ENCODE measurements at places on chromosomes 12 and 14.

GRCh38 chr14:91945751-91946621 lies 1.5 kb downstream of the FBLN5 start:
- no peak for DNase-seq

DNA sequence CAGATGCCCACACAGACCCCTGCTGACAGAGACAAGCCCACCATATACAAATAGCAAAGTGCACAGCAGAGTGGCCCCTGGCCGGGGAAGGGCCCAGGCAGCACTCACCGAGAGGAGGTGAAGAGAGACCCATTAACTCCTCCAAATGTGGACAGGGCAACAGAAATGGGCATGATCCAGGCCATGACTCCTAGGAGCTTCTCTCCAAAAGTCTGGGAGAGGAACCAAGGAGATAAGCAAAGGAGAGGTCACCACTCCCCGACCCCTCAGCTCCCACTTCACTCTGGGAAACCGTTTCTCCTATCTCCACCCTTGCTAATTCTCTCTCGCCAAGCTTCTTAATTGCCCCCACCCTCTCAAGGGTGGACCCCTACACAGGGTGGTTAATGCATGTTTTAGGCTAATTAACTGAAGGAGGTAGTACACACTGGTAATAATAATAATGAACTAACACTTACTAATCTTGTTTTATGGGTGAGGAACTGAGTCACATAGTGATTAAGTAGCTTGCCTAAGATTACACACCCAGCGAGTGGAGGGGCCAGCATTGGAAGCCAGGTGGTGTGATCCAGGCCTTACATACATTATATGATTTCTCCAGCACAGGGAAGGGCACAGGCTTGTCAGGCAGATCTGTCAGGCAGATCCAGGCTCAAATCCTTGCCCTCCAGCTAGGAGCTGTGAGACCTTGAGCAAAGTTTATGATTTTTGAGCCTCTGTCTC lies 18.9 kb upstream of the CEBPE start:
- DNase-seq, result no peak

DNA sequence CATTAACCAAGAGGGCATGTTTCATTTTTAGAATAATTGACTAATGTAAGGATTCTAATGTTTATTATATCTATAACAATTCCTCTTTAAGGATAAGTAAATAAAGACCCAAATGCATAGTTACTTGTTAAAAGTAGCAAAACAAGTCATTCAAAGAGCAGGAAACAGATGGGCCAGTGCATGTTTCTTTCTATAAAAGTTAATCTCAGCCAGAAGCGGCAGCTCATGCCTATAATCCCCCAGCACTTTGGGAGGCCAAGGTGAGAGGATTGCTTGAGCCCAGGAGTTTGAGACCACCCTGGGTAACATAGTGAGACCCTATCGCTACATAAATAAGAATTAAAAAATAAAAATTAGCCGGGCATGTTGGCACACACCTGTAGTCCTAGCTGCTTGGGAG lies 391.0 kb upstream of the RGS6 start:
- DNase-seq, result no peak

- DNase-seq, result no peak
Observed at GRCh38 chr12:6383572-6384498, at the start of gene LTBR. Gene LTBR (plus strand): TSS chr12:6384162. CDS start chr12:6384359, 197 bp downstream.

GRCh38 chr14:68548194-68549076 lies 244.4 kb downstream of the ZFP36L1 start:
- DNase-seq, result no peak

GRCh38 chr12:93125126-93125525 lies 196.0 kb upstream of the EEA1 start:
- DNase-seq, result no peak

DNA sequence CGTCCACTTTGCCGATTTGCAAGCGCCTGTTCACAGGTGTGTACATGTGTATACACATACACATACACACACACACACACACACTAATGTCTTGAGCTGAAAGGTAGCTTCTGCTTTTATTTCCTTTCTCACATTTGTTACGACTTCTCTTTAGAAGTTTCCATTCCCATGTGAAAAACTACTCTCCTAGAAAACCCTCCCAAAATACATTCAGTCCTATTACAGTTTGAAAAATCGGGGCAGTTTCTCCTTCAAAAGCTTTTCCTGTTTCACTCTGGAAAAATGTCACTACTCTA lies 3.9 kb downstream of the BLTP3B start:
- DNase-seq, result no peak

- peak; percentile 85 for DNase-seq
Observed at GRCh38 chr14:61342486-61342885, 21.1 kb downstream of the PRKCH start.

DNA sequence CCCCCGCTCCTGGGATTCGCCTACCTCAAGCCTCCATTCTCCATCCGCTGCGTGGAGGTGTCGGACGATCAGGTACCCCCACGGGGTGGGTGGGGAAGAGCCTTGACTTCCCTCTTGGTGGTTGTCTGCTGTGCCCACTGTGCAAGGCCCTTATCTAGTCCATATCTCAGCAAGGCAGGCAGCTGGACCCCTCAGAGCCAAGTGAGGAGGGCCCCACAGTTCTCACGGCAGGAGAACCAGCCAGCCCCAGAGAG lies 39.9 kb downstream of the MMAB start:
- DNase-seq, result no peak

DNA sequence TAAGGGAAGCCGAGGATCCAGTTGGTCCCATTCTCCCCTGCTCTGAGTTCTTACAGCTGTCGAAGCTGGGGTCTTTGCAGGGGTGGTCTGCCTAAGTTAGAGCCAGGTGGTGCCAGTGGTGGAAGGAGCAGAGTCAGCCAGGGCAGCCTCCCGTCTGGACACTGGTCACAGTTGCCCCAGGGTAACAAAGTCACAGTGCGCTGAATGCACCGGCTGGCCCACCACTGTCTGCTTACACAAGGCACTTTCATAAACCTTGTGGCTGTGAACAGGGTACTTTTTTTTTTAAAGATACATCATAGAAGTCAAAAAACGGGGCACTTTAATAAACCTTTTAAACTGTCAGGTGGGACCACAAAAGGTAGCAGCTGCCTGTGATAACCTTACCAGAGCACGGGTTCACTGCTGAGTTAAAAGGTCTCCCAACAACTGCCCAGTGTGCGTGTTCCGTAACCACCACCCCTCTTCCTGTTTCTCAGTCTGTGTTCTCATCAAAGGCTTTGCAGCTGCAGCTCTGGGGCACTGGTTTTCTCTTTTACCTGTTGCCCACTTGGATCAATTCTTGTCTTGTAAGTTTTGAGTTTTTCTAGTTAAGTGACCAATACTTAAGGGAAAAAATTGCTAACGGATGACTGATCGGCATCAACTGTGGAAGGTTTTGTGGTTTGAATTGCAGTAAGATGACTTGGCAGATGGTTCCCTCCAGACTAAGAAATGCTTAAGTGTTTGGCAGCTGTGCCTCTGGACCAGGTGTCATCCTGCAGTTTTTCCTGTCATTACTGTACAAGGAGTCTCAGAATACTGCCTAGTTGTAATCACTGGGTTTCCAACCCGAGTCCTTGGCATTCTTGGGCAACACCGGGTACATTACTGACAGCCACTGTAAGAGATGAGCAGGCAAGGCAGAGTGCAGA lies 55.9 kb downstream of the DYNC1H1 start:
- DNase-seq, result peak; percentile 38

DNA sequence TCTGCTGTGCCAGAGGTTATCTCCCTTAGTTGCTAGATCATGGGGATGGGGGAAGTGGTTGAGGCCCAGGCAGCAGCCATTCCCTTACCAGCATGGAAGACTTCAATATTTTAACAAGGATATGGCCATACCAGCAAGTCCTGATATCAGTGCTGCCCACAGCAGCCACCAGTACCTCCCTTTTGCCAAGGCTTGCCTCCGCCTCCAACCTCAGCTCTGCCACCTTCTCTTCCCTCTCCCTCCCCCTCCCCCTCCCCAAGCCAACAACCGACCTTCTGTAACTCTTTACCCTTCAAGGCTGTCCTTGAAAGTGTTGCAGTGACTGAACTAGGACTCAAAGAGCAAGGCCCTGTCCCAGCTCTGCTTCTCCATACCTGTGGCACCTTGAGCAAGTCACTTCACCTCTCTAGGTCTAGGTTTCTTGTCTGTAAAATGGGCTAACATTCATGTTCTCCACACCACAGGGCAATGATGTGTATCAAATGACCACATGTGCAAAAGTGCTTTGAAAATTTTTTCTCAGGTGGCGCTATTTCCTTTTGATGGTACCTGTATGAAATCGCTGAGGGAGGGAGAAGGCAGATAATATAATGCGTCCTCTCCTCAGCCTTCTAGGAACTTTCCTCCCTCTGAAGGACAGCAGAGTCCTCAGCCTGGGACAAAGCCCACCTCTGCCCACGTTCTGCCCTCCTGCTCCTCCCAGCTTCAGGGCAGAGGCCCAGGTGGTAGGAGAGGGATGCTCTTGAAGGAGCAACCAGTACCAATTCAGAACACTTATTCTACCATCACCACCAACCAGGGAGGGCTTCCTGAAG lies 14.7 kb downstream of the PLEKHG6 start:
- DNase-seq, result no peak

DNA sequence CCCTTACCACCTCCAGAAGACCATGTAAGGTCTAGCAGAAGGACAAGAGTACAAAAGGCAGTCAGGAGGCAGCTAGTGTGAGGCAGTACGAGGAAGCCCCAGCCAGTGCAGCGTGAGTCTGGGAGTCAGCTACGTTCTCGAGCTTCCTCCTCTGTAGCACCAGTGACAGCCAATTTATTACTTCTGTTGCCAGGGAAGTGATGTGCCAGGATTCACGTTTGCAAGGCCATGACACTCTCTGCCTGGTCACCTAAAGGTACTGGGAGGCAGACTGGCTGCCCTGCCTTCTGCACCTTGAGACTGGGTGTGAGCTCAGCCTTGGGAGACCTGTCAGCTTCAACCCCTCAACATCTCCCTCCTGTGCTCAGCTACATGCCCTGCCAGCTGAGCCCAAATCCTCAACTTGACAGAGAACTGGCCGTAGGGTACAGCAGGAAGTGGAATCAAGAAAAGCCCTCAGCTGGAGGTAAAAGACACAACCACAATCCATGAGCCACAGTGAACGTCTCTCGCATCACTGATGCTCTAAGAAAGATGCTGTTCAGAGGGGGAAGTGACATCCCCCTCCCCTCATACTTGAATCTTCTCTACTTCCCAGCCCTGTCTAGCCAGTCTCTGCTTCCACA lies 182.5 kb upstream of the RGS6 start:
- no peak for DNase-seq

DNA sequence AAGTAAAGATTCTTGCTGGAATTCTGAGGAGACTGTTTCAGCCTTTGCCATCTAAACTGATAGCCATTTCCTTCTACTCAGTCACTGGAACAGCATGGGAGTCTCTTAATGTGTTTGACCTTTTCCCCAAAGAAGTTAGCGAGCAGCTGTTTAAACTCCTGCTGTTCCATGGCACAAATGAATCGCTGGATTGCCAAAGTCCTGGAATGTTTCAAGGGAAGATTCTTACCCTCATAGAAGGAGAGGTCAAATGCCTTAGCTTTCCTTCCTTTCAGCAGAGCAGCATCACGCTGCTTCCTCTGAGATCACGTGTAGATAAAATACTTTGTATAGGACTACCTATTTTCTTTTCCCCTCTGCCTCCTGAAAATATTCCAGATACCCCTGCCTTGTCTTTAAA lies 10.5 kb upstream of the NR2C1 start:
- DNase-seq, result no peak

DNA sequence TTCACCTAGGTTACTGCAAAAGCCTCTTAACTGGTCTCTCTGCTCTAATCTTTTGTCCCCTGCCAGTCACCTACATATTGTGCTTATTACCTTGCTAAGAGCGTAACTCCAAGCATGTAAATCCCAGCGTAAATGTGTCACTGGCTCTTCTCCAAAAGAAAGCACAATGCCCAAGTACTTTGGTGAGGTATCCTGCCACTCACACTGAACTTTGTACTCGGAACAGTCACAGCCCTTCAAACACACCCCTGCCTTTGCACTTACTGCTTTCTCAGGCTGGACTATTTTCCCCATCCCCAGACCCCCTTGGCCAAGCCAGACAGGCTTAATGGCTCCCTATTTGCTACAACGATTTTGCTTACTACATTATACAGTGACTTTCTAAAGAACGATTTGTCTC lies 31.7 kb downstream of the GALNT4 start:
- no peak for DNase-seq

- peak; percentile 54 for DNase-seq
Observed at GRCh38 chr12:116924558-116925453, 14.1 kb downstream of the FBXW8 start.

- no peak for DNase-seq
Observed at GRCh38 chr12:124305136-124305535, 10.2 kb downstream of the RFLNA start.

- DNase-seq, result no peak
Observed at GRCh38 chr12:50638482-50638880, 125.4 kb upstream of the ATF1 start.

- no peak for DNase-seq
Observed at GRCh38 chr12:91617818-91618217, 435.2 kb upstream of the DCN start.

- DNase-seq, result no peak
Observed at GRCh38 chr12:51311389-51311788, 12.6 kb downstream of the BIN2 start.

DNA sequence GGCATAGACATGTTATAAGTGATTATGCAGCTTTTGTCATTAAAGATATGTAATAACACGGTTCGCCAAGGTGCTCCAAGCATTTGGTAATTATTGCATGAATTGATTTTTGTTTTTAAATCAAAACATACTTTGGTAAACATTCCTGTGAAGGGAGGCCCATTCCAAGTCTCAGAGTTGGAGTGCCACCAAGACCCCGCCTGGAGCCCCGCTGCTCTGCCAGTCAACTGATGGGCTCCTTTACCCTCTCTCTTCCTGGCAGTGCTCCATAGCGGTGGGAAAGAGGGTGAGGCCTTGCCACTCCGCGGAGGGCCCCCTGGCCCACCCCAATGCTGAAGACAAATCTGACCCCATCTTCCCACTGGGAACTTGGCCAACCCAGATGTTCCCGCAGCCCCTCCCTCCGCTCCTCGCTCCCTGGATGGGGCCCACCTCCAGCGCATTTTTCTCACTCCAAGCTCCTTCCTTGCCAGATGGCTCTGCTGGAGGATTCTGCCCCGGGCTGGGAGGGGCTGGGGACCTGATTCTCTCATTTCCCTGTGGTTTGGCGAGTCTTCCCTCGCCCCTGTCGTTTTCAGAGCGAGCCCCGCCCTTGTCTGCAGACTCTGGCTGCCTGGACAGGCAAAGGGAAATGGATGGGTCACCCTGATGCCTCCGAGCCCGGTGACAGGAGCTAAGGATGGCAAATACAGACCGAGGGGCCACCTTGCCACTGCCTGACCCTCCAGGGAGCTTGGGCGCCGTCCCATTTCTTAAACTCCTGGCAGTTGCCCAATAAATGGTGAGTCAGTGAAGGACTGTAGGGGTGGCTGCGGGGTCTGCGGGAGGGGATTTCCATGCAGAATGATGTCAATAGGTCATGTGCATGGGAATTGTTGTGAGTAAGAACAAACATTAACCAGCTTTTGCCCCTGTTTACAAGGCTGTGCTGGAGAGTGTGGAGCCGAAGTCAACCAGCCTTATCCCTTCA lies 9.2 kb upstream of the PAPLN start:
- DNase-seq, result no peak

DNA sequence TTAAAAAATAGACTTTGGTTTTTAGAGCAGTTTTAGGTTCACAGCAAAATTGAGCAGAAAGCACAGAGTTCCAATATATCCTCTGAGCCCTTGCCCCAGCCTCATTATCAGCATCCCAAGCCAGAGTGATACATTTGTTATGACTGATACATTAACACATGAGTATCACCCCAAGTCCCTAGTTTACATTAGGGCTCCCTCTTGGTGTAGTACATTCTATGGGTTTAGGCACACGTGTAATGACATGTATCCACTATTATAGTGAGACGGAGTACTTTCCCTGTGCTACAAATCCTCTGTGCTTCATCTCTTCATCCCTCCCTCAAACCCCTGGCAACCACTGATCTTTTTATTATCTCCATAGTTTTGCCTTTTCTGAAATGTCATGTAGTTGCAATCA lies 22.5 kb upstream of the GSG1 start:
- no peak for DNase-seq
